ENCODE measurements at places on chromosomes 13 and 19.

DNA sequence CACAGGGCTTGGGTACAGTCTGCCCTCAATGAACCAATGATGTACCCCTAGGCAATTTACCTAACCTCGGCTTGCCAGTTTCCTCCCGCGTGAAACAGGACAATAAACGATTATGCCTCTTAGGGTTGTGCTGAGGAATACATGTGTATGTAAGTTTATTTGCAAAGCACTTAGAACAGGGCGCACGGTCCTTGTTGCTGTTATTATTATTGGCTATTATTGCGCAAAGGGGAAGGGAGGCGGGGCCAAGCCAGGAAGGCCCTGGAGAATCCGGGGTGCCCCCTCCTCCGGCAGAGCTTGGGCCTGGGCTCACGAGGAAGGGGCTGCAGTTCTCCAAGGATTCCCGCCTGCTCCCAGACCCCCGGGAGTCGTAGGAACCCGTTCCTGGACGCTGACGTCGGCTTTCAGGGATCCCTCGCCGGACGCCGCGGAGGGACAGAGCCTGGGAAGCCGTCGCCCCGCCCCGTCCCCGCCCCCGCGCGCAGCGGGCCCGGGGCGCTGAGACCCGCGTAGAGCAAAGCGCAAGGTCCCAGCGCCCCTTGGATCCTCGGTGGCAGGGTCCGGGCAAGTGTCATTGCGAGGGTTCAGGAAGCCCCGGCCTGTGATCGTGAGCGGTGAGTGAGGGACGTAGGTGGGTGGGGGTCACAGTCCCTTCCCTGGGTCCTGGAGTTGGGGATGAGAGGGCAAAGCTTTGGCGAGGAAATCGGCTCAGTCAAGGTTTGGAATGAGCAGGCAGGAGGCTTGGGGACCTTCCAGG is at the start of gene TMEM91:
TSS of gene TMEM91 (plus strand) at position 293 of the 757 bp plus-strand sequence. CDS start 1,777 bp downstream, outside the sequence.
- no peak for DNase-seq

DNA sequence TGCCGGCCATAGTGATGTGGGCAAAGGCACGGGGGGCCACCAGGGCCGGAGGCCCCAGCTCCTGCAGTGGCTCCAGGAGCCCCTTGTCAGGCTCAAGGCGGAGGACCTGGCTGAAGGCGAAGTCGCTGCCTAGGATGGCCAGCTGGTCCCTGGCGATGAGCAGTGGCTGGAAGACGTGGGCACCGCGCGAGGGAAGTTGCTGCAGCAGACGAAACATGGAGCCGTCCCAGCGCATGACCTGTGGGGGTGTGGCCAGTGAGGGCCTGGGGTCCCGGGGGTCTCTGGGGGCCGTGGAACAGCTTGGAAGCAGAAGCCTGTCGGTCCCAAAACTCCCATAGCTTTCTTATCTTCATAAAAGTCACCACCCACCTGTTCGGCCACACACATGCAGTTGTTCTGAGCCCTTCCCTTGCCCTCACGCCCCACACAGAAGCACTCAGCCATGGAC is 9.6 kb downstream of the LGI4 start:
- no peak for DNase-seq

DNA sequence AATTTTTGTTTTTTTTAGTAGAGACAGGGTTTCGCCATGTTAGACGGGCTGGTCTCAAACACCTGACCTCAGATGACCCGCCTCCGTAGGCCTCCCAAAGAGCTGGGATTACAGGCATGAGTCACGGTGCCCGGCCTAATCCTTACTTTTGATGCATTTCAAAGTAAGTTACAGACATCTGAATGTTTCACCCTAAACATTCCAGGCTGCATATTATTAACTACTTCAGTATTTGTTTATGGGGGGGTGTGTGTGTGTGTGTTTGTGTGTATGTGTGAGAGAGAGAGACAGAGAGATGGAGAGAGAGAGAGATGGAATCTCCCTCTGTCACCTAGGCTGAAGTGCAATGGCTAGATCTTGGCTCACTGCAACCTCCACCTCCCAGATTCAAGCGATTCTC is 13.1 kb downstream of the SULT2B1 start:
- no peak for DNase-seq

DNA sequence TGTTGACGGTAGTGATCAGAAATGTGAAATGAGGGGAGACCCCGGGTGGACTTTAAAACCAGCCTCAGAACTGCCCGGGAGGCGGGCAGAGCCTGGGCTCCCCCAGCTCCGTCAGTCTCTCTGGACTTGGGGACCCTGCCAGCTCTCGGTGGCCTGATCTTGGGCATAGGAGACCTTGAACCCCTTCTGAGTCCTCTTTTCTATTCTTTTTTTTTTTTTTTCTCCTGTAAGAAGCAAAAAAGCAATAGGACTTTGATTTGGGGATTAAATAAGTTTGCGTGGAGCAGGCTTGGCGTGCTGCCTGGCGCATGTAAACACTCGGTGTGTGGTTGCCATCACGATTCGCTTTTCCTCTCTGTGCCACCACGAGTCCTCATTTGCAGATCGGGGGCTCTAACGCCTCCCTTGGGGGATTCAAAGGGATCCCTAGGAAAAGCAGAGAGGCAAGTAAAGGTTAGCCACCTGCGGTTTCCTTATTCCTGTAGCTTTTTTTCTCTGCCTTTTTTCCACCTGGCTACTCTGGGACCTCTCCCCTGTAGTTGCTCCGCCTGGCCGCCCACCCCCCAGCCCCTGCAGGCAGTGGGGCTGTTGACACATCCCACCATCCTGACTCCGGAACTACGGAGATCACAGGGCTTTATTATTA is 1.3 kb downstream of the SAFB start:
- DNase-seq, result no peak

DNA sequence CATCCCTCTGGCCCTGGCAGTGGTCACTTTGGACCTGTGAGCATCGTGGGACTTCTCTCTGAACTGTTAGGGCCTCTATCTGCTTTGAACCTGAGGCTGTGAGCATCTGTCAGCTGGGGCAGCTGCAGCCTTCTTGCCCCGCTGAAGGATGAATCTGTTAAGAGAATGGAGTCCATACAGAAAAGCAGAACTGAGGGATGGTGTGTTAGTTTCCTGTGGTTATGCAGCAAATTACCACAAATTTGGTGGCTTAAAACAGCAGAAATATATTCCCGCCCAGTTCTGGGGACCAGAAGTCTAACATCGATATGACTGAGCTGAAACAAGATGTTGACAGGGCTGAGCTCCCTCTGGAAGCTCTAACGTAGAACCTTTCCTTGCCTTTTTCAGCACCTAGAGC is 1.6 kb upstream of the ZNF497 start:
- no peak for DNase-seq

DNA sequence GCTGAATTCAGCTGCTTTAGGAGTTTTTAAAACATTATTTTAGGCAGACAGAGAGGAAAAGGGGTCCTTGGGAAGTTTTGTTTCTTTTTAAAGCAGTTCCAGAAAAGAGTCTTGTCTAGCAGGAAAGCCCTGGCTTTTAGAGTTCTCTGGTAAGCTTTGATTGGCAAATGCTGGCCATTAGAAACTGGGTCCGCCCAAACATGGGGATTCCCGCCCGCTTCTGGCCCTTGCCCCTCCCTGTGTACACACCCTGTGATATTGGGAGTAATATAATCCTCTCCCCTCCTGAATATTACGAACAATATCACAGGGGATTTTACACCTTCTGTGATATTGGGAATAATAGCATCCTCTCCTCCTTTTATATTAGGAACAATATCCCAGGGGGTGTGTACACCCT is 58.9 kb downstream of the ERICH4 start:
- no peak for DNase-seq

DNA sequence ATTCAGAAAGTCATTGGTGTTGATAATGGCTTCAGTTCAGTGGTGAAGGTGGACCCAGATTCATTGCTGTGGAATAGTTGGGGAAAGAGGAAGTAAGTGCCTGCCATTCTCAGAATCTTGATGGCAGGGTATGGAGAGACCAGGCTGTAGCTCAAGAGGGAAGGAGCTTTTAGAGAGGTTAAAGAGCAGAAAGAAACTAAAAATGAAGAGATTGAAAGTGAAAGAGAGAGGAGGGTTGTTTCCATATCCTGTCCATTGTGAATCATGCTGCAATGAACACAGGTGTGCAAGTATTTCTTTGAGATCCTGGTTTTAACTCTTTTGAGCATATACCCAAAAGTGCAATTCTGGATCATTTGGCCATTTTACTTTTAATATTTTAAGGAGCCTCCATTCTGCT is 12.5 kb downstream of the GJB6 start:
- DNase-seq, result no peak
